ENCODE measurements at places on chromosomes 11 and 22.

DNA sequence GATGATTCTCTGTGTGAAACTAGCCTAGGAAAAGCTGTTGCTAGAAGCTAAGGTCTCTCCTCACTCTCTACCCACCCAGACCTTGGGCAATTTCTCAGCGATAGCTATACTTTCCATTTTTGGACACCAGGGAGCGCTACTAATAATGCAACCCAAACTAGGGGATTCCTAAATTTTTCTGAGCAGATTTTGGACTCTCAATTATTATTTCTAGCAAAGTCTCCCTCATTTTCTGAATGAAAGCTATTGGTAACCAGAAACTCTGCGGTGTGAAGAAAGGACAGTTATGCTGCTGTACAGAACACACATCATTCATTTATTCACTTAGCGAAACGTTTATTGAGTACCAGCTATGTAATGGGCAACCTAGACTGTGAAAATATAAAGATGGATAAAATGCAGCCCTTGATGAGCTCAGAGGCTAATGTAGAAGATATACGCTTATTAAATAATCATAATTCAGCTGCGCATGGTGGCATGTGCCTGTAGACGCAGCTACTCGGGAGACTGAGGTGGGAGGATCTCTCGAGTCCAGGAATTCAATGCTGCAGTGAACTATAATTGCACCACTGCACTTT, 6.1 kb upstream of the STIM1 start:
- H3K36me3 ChIP-seq, result no peaks in the 10 kb centered on the region
- no peak overlapping the region for H3K4me3 ChIP-seq
- H3K27me3 ChIP-seq, result no peaks in the 10 kb centered on the region
- no peak for DNase-seq

- peaks cover 85% of the 10 kb centered on the region for H3K4me1 ChIP-seq
- peak overlapping the region; percentile 64 for H3K4me3 ChIP-seq
- no peaks in the 10 kb centered on the region for H3K27me3 ChIP-seq
- H3K27ac ChIP-seq, result peak overlapping the region; percentile 88
- DNase-seq, result no peak
Measured at GRCh38 chr11:78350091-78350645, 67.5 kb downstream of the GAB2 start.

DNA sequence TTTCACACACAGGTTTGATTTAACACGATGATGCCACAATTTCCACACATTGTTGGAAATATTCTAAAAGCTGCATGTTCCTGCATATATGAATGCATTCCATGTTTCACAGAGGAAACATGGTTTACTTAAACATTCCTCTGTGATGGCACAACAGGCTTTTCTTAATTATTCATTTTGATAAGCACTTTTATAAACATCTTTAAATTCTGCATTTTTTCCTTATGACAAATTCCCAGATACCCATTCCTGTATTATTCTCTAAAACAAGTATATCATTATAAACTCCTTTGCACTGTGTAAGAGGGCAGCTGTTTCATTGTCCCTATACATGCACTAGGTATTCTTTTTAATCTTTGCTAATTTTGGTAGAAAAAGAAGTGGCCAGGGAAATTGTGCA, 532.3 kb downstream of the SOX6 start:
- no peak overlapping the region for H3K27ac ChIP-seq
- no peak for DNase-seq
- H3K4me1 ChIP-seq, result peaks cover 10% of the 10 kb centered on the region
- H3K36me3 ChIP-seq, result no peaks in the 10 kb centered on the region
- peaks cover 2% of the 10 kb centered on the region for H3K27me3 ChIP-seq

DNA sequence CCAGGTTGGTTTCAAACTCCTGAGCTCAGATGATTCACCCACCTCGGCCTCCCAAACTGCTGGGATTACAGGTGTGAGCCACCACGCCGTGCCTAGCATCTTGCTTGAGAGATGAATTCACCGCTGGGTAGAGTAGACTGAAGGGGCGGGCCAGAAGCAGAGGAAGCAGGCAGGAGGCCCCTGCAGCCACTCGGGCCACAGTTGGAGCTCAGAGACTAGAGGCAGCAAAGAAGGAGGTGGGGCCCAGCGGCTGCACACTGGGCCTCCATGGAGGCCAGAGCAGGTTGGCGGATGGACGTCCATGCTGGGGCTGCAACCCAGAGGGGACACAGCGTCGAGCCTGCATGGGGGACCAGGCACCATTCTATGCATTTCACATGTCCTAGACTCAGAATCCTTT, 88.4 kb upstream of the FGF3 start:
- no peaks in the 10 kb centered on the region for H3K4me1 ChIP-seq
- DNase-seq, result no peak
- H3K4me3 ChIP-seq, result no peak overlapping the region
- H3K27ac ChIP-seq, result no peak overlapping the region
- no peaks in the 10 kb centered on the region for H3K36me3 ChIP-seq

- H3K4me3 ChIP-seq, result no peak overlapping the region
- no peaks in the 10 kb centered on the region for H3K27me3 ChIP-seq
- H3K4me1 ChIP-seq, result no peaks in the 10 kb centered on the region
- peak; percentile 2 for DNase-seq
- no peaks in the 10 kb centered on the region for H3K36me3 ChIP-seq
- H3K27ac ChIP-seq, result no peak overlapping the region
Measured at GRCh38 chr22:49242480-49242879, 585.2 kb downstream of the BRD1 start.

- no peaks in the 10 kb centered on the region for H3K36me3 ChIP-seq
- H3K27ac ChIP-seq, result no peak overlapping the region
- H3K4me3 ChIP-seq, result no peak overlapping the region
Measured at GRCh38 chr11:122649116-122649515, 6.4 kb upstream of the UBASH3B start.

- H3K27me3 ChIP-seq, result no peaks in the 10 kb centered on the region
- peaks cover 32% of the 10 kb centered on the region for H3K4me1 ChIP-seq
- peaks cover 3% of the 10 kb centered on the region for H3K36me3 ChIP-seq
Measured at GRCh38 chr11:107834995-107835394, 23.6 kb downstream of the SLC35F2 start.

- H3K4me1 ChIP-seq, result peaks cover 5% of the 10 kb centered on the region
- no peak overlapping the region for H3K4me3 ChIP-seq
- no peak overlapping the region for H3K27ac ChIP-seq
- no peaks in the 10 kb centered on the region for H3K27me3 ChIP-seq
- no peaks in the 10 kb centered on the region for H3K36me3 ChIP-seq
Measured at GRCh38 chr11:132683602-132684001, 848.7 kb downstream of the OPCML start.

DNA sequence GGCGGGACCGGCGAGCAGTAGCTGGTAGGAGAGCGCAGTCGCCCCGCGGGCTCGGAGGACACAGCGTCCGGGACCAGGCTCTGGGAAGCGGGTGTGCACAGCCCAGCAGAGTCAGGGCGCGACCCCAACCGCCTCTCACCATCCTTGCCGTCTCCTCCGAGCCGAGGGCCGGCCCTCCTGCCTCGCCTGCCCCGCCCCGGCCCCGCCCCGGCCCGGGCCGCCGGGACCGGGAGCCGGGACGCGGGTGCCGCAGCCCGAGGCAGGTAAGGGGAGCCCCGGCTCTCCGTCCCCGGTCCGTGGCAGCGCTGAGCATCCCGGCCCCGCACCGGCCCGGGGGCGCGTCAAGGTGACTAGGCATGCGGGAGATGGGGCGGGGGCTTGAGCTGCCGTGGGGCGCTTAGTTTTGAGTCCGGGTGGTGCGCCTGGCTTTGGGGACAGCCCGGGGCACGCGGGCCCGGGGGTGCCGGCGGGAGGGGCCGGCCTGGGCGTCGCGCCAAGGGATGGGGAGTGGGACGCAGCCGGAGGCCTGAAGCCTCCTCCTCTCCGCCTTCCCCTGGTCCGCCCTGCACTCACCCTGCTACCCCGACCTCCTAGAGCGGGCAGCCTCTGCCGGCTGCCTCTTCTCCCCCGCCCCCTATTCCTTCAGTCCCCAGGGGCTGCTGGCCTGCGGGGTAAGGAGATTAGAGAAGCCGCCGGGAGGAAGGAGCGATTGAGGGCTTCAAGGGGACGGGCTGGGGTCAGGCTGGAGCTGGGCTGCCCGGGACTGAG, at the start of gene ABCG4:
ABCG4 (plus strand) TSS at position 35 of the 768 bp plus-strand sequence. CDS start 914 bp downstream, outside the sequence.
- no peak within 1 kb of the TSS for H3K27ac ChIP-seq
- peaks cover 2% of the 10 kb centered on the region for H3K4me1 ChIP-seq
- no peak for DNase-seq
- H3K36me3 ChIP-seq, result no peaks in the 10 kb centered on the region
- H3K27me3 ChIP-seq, result peaks cover 59% of the 10 kb centered on the region

DNA sequence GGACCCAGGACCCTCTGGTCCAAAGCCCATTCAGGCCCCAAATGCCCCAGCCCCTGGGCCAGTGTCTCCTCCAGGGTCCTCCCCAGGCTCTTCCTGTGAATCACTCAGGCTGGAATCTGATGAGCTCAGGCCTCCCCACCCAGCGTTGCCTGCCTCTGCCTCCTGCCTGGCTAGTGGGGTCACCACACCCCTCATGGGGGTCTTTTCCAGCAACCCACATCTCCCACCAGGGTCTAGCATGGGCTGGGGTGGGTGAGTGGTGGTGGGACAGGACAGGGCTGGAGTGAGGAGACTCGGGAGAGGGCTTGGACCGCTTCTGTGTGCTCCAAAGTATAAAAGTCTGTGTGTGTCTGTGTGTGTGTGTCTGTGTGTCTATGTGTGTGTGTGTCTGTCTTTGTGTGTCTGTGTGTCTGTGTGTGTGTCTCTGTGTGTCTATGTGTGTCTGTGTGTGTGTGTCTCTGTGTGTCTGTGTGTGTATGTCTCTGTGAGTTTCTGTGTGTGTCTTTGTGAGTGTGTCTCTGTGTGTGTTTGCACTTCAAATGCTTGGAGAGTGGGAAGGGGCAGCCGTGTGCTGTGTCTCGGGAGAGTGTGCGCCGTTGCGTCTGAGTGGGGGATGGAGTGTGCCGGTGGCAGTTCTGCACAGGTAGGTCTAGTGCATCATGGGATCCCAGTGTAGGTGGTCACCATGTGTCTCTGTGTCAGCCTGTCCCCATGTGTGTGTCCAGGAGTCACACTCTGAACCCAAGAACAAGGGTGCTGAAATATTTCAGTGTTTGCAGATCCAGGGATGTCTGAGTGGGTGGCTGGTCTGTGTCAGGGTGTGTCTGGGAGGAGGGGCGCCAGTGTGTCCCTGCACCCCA, 8.8 kb downstream of the RIN1 start:
- H3K27ac ChIP-seq, result peak overlapping the region; percentile 58
- H3K4me1 ChIP-seq, result peaks cover 23% of the 10 kb centered on the region
- H3K4me3 ChIP-seq, result no peak overlapping the region

- no peaks in the 10 kb centered on the region for H3K36me3 ChIP-seq
- peaks cover 6% of the 10 kb centered on the region for H3K27me3 ChIP-seq
- peaks cover 2% of the 10 kb centered on the region for H3K4me1 ChIP-seq
- DNase-seq, result no peak
Measured at GRCh38 chr22:41003066-41003465, 51.9 kb downstream of the RBX1 start.

DNA sequence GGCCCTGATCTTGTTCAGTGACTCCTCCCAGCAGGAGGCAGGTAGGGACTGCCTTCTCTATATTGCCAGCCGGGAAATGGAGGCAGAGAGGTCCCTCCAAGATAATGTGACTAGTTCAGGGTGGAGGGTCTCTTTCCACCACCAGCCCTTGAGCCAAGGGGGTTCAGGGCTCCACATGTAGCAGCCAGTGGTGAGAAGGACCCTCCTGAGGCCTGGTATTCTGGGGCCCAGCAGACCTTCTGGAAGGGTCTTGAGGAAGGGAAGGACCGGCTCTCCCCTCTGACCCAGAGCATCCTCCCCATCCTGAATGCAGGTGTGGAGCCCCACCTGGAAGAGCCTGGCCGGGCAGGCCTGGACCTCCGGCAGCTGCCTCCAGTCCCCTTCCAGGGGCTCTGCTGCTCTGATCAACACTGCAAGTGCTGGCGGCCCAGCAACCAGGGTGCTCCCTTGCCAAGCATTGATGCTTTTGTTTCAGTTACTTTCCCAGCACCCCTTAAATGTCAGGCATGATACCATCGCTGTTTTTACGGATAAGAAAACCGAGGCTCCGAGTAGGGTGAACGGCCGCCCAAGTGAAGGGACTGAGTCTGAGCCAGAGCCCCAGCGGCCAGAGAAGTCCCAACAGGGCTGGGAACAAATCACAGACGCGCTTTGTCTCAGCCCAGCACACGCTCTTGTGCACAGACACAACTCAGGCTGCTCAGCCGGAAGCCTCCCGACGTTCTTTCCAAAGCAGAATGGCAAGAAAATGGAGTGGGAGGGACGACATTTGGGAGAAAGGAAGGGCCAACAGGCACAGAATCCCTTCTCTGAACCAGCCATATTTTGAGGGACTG, 38.8 kb downstream of the DKK3 start:
- no peak for DNase-seq
- H3K4me1 ChIP-seq, result peaks cover 4% of the 10 kb centered on the region
- H3K4me3 ChIP-seq, result no peak overlapping the region
- H3K27ac ChIP-seq, result no peak overlapping the region
- peaks cover 11% of the 10 kb centered on the region for H3K27me3 ChIP-seq

DNA sequence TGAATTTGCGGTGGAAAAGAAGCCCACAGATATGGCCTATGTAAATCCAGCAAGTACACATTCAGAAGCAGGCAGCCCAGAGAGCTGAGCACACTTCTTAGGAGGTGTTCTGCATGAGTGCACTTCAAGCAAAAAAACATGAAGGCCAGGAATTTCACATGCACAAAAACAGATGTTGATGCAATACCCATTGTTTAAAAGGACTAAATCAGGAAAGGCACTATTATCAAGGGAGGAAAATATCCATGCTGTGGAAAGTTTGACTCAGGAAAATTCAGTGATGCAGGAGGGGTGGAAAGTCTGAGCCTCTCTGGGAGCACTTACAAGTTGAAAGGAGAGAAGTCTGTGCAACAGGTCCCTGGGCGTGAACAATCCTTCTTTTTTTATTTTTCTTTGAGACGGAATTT, 15.8 kb upstream of the CARS1 start:
- H3K4me1 ChIP-seq, result no peaks in the 10 kb centered on the region
- H3K36me3 ChIP-seq, result no peaks in the 10 kb centered on the region
- peaks cover 11% of the 10 kb centered on the region for H3K27me3 ChIP-seq
- no peak overlapping the region for H3K27ac ChIP-seq

DNA sequence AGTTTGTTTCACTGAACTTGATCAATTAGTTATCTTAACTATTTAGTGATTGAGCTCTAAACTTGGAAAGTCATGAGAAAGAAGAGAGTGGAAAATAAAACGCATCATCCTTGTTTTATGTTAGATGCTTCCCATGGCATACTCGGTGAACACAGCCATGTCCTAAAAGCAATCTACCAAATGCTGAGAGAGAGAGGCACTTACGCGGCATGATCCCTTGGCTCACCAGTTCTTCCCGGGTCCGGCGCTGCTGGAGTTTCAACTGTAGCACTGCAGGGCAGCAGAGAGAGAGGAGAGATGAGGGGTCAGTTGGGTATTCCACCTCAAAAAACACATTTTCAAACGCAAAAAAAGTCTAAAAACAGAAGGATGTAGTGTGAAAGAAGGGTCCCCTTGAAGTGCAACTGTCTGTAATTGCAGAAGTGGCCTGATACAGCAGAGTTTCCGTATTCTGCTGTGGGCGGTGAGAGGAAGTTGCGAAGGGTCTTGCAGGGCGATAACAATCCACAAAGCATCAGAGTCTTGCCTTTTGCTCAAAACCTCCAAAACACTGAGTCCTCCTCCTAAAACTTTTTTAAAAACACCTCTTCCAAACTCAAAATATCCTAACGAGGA, 92.7 kb downstream of the SGSM3 start:
- H3K4me3 ChIP-seq, result peak overlapping the region; percentile 93
- peaks cover 51% of the 10 kb centered on the region for H3K4me1 ChIP-seq
- peaks cover 35% of the 10 kb centered on the region for H3K36me3 ChIP-seq

GRCh38 chr11:18907391-18907790, 31.8 kb downstream of the MRGPRX1 start:
- H3K27me3 ChIP-seq, result peaks cover 7% of the 10 kb centered on the region
- H3K4me1 ChIP-seq, result no peaks in the 10 kb centered on the region
- H3K36me3 ChIP-seq, result no peaks in the 10 kb centered on the region

GRCh38 chr11:95412074-95412473, 181.1 kb upstream of the SESN3 start:
- no peaks in the 10 kb centered on the region for H3K36me3 ChIP-seq
- peaks cover 12% of the 10 kb centered on the region for H3K4me1 ChIP-seq
- no peak overlapping the region for H3K4me3 ChIP-seq
- no peak for DNase-seq
- no peaks in the 10 kb centered on the region for H3K27me3 ChIP-seq
